Right ventricle myocardium superior (tissue), 1 donor: ENCODE measurements at places on chromosomes 2 and 18. TPM values are rescaled to one million over a fixed set of nuclear protein-coding genes. Genes with fewer than 3 reads are reported as not detected.

DNA sequence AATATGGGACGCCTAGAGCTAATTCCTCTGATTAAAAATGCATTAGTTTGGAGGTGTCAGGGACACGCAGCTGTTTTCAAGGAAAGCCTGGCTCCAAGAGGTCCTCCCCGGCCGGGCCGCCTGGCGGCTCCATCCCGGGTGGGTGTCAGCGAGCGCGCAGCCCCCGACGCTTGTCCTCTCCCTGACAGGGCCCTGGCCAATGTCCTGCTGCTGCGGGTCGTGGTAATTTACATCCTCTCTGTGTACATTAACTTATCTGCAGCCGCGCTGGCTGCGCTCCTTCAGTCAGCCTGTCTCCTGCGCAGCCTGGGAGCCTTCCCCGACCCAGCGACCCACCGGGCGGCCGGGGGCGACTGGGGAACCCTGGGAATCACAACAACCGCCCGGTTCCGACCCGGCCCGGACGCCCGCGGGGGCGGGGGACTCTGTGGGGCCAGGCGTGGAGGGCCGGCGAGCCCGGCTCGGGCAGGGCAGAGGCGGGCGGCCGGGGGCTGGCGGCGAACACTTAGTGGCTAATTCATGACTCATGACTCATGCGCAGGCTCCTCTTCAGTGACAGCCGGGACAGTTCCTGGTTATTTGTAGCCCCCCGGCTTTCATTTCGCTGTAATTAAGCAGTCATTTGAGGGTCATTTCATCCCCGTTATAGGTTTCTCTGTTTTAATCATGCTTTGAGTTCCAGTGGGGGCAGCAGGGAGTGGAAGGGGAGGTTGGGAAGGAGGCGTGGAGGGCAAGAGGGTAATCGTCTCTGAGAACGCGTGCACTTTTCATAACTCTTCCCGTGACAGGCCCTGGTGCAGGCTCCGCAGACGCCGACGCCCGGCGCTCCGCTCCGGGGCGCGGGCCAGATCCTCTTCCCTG, 141.9 kb upstream of the CTAGE1 start:
- peak; percentile 87 for DNase-seq

DNA sequence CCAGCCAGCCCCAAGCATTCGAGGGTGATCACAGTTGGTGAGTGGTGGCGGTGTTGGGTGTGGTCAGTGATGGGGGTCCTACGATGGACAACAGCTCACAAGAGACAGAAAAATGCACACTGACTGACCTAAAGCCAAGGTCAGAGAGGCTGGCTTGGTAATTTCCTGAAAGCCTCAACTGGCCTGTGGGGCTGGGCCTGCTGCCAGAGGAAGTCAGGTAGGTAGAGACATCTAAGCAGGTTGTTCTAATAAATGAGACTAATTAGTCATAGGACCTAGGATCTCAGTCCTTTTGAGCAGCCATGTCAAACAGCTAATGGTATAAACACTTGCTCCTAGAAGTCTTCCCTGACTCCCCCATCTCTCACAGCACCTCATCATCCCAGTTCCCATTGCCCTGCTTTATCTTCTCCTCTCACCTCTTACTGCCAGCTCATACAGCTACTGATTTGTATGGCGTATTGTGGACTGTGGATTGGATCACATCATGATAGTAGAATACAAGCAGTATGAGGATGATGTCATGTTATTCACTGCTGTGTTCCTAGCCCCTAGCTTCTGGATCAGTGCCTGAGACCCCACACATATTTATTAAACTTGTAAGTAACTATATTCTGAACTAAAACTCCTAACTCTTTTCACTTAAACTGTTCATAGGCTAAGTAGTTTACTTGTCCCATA, 262.9 kb upstream of the KLHL29 start:
- no peak for DNase-seq

DNA sequence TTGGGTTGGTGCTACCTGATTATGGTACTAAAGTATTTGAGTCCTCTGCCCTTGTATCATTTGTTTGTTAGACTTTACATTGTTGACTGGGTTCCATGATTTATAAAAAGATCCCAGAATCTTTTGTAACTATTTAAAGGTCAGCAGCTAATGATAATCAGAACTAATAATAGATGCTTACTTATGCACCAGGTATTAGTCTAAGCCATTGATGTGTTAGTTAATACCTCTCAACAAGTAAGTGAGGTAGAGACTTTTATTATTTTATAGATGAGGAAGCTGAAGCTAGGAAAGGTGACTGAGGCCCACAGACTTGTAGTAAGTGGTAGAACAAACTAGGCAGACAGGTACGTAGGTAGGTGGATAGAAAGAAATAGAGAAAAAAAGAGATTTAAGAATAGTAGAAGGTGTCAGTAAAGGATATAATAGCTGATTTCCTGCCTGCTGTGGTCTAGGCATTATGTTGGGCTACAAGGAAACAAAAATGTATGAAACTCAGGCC, 68.1 kb downstream of the CRIM1 start:
- DNase-seq: no peak

AMER3 gene
- total RNA-seq: not detected

- DNase-seq: no peak
These were observed 8.3 kb upstream of the MRPL33 start for GRCh38 chr2:27762951-27763906.

GRCh38 chr2:33372940-33373553, 103.4 kb upstream of the RASGRP3 start:
- no peak for DNase-seq

DNA sequence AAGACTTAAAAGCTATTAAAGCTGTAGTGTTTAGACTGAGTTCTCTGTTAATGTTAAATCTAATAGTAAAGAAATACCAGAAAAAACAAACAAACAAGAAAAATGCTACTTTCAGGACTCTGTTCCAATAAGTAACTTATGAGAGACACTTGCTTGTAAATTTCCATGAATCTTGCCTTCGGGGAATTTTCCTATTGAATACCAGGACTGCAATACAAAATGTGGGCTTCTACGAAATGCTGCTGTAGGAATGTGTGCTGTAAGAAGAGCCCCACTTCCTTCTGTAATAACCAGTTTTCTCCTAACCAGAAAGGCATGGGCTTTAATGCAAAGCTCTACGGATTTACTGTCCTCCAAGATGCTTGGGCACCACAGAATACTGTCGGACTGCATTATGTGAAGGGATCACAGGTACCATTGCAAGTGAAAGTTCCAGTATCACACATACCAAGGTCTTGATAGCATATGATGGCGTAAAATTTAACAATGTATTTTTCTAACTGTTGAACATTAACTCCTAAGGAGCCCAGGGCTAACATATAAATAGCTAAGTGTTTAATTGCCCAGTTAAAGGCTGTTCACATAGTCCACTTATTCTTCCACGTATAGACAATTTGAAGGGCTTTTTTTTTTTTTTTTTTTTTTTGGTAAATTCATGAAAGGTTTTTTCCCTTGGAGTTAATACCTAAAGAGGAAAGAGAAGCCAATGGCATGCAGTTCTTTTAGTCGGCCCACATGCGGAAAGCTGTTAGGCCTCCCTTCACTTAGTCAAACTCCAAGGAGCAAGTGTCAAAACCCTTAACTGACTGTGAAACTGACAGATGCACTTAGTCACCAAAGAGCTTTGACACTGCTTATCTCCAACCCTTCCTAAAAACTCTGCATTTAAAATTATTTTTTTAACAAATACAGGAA, 564.0 kb upstream of the POU3F3 start:
- DNase-seq: no peak

RSAD2 gene
- 3.4 TPM for total RNA-seq

DNA sequence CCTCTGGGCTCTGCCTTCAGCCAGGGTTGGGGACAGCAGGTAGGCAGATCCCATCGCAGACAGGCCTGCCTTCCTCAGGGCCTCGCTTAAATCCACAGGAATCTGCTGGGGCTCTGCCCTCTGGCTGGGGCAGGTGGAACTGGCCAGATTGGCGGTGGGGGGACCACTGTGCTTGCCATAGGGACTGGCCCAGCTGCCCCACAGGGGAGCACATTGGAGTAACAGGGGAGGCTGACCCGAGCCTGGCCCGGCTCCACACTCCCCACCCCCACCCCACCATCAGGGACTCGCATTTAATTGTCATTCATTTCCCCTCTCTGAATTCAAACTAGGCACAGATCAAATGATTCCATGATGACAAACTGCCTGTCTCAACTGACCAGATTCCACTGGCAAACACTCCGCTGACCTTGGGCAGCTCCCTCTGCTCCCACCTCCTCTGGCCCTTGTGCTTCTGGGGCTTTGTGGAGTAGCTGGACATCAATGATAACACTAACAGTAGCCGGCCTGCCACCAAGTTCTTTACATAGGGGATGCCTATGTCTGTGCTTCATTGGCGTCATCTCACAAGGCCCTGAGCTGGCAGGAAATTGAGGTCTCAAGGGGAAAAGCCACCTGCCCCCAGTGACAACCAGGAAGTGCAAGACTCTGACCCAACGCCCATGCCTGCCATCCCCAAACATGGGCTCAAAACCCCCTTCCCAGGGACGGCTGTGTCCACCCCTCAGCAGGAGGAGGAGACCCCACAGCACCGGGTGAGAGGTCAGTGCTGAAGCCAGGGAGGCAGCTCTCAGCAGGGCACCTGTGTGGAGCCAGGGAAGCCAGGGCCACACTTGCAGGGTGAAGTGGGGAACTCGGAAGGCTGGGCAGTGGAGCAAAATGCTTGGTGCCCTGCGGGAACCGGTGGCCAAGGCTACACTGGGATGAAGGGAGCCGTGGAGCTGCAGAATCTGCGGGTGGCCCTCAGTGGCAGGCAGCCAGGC, 2.1 kb upstream of the B3GNT7 start:
- peak; percentile 39 for DNase-seq

DNA sequence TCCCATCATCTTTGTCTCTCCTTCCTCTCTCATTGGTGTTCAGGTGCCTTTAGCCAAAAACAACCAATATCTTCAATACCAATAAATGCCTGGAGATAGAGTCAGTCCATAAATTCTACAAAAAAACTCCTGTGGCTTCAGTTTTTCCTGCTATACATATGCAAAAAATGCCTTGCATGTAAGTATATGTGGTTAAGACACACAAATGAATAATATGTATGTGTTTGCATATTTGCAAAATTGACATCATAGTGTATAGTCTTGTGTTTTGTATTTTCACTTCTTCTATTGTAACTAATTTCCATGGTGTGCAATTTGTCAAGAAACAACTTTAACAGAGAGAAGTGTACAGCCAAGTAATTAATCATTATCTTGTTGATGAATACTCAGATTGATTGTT, 115.5 kb downstream of the NYAP2 start:
- DNase-seq: no peak

GRCh38 chr2:80377071-80377470, 72.5 kb upstream of the LRRTM1 start:
- DNase-seq: no peak

DNA sequence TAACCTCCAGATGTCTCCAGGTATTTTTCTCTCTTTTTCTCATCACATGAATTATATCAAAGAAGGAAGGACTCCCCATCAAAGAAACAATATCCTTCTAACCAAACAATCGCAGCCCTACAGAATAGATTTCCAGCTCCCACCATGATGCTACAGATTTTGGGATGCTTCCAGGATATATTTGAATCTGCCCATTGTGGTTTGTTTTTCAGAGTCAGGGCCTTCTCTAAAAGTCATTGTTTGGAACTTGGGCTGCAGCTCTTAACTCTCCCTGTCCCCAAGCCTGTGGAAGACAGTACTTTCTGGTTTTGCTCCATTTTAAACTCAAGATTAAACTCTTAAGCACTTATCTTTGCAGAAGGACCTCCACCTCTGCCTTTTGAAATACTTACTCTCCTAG, 223.2 kb downstream of the PMAIP1 start:
- no peak for DNase-seq

GRCh38 chr2:39492095-39492590, 55.1 kb upstream of the MAP4K3 start:
- DNase-seq: no peak

DNA sequence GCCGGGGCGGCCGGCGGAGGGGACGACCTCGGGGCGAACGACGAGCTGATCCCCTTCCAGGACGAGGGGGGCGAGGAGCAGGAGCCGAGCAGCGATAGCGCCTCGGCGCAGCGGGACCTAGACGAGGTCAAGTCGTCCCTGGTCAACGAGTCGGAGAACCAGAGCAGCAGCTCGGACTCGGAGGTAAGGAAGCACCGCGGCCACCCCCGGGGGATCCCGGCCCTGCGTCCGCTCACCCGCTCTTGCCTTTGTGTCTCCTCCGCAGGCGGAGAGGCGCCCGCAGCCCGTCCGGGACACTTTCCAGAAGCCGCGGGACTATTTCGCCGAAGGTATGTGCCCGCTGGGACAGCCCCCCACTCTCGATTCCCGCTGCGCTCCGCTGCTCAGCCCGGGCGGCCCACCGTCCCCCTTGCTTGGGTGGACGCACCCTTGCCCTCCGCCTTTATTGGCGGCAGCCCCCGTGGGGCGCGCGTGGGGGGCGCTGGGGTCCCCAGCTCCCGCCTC, 611 bp downstream of the TCF7L1 start:
- DNase-seq: peak; percentile 63

NPPC gene
- total RNA-seq: 7.7 TPM

- no peak for DNase-seq
These were observed 185.1 kb downstream of the MYO5B start for GRCh38 chr18:50009773-50010335.

SLC38A11 gene
- 0.48 TPM for total RNA-seq

- DNase-seq: no peak
These were observed 129.1 kb downstream of the PIEZO2 start for GRCh38 chr18:11020161-11020853.

DNA sequence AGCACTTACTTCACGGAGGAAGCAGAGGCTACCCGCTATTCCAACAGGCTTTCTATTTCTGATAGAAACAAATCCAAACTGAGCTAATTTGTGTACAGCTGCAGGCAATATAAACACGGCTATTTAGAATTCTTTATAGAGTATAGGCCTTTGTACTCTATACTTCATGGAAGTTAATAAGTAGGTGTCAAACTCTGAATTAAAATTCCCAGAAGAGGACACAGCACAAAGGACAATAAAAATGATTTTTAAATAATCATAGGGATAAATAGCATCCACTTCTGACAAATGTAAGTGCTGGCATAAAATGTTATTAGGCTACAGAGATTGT, 261.5 kb downstream of the AFF3 start:
- DNase-seq: no peak

- no peak for DNase-seq
These were observed 311.6 kb downstream of the STK39 start for GRCh38 chr2:167935803-167936110.
